ENCODE measurements at places on chromosomes 7 and 10.

GRCh38 chr10:106360870-106361269, 803.6 kb downstream of the SORCS1 start:
- DNase-seq: no peak

- DNase-seq: no peak
These were observed 2.4 kb downstream of the MOGAT3 start for GRCh38 chr7:101198476-101198875.

GRCh38 chr10:22666287-22667092, 47.9 kb downstream of the PIP4K2A start:
- DNase-seq: no peak

DNA sequence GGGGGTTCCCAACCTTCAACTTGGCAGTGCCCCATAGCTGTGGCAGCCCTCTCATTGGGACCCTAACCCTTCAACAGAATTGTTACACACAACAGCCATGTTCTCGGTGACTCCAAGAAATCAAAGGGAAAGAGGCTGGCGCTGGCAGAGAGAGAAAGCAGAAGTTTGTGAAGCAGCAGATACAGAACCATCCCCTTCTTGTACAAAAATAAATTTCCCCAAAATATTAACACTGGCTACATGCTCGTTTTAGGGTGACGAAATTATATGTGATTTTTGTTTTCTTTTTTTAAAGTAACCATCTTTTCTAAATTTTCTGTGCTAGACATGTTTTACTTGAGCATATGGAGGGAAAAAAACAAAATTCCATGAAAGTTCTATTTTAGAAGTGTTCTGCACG, 45.2 kb upstream of the SAMD8 start:
- DNase-seq: no peak

DNA sequence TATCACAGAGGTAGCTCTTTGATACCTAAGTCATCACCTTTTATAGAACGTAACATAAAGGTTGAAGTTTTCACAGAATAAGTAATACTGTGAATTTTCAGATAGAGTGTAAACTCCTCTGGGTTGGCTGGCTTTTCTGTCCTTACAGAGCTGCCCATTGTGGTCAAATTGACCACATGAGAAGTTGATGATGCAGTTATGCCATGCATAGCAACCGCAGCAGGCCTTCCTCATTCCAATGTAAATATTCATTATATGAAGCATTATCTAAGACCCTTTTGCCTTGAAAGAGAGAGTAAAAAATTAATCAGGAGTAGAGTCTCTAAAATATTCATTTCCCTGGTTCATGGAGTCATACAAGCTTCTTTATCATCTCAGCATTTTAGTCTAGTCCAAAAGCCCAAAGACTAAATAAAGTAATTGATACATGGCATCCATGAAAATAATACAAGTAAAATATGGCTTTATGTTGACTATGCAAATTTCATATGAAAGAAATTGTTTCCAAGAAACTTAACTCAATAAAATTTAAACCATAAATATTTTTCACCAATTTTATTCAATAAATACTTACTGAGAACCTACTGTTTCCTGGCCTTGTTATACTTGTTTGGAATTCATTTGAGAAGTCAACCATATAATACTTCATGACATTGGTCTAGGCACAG, 516.4 kb downstream of the PCDH15 start:
- no peak for DNase-seq

DNA sequence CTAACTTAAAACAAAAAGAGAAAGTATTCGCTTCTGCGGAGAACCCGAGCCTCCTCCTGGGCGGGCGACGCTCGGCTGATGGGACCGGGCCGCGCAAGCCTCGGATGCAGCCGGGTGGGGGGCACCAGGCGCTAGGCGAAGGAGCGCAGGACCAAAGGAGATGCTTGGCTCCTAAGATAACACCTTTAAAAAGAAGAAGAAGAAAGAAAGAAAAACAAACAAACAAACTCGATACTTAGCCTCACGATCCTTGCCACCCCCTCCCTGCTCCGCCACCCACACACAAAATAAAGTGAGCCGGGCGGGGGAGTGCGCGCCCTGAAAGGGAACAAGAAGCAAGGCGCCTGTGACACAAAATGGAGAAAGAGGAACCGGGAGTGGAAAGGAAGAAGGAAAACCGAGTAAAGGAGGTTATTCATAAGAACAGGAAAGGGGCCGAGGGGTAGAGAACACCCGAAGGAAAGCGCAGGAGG, 34.0 kb upstream of the EBLN1 start:
- DNase-seq: no peak

DNA sequence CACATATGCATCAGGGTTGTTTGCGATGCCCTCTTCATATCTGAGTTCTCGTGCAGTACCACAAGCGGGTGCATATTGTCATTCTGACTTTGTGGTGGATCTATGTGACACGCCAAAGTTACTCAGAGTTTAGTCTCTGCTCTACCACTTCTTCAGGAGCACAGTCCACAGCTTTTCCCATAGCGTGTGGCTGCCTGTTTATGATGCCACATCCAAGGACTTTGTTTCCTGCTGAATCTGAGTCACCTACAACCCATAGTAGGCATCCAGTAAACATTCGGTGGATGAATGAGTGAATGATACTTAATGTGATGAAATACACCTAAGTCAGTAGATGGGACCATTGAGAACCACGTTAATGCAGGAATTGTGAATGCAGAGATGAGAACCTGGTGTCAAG, 15.0 kb downstream of the ADRA2A start:
- no peak for DNase-seq

DNA sequence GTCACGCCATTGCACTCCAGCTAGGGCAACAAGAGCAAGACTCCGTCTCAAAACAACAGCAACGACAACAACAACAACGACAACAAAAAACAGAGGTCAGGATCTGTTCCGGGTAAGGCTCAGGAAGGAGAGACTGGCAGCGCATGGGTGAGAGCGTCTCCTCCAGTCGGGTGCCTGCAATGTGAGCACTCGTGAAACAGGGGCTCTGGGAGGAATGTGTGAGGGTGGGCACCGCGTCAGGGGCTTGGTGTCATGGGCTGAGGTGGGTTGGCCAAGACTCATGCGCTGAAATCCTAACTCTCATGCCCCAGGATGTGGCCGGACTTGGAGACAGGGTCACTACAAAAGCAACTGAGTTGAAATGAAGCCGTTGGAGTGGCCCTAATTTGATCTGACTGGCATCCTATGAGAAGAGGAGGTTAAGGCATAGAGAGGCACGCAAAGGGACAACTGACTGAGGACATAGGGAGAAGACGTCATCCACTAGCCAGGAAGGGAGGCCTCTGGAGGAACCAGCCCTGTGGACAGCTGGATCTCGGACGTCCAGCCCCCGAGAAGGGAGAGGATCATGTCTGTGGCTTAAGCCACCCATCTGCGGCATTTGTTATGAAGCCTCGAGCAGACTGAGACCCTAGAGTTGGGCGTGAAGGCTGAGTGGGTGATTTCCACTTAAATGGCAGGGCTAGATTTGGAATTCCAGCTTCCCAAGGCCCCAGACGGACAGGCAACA, 241.5 kb upstream of the PITRM1 start:
- DNase-seq: no peak

DNA sequence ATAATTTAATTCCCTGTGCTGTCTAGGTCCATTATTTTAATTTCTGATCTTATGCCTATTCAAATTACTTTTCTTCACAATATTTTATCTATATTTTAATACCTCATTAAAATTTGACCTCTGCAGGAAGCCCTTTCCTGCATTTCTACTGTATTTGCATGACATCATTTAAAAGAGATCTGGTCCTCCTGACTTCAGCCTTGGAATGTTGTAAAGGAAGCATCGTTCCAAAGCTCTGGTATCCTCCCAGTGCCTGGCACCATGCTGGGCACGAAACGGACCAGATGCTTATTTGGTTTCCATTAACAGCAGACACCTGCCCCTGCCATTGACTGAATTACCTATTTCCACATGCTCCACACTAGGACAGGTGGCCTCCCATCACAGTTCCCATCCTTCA, 247.5 kb downstream of the KLF6 start:
- DNase-seq: no peak
